ENCODE measurements at places on chromosomes 2 and 18.

DNA sequence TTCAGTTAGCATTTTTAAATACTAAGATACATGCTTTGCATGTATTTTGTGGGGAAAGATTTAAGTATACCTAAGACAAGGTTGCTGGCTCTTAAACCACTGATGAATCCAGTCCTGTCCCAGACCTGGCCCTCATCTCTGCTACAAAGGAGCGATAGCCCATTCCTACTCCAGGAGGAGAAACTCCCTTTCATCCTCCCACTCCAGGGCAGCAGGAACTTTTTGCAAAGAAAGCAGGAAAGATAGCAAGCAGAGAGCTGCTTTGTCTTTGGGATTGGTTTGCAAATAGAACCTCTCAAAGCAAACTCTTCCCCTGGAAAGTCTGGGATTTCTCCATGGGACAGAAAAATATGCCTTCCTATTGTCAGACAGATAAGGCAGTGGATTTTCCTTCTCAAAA lies 43.6 kb upstream of the COPS8 start:
- DNase-seq: no peak

- DNase-seq: no peak
Observed at GRCh38 chr2:233210843-233211547, 40.5 kb upstream of the ATG16L1 start.

- no peak for DNase-seq
Observed at GRCh38 chr2:239778042-239778851, 246.9 kb downstream of the NDUFA10 start.

DNA sequence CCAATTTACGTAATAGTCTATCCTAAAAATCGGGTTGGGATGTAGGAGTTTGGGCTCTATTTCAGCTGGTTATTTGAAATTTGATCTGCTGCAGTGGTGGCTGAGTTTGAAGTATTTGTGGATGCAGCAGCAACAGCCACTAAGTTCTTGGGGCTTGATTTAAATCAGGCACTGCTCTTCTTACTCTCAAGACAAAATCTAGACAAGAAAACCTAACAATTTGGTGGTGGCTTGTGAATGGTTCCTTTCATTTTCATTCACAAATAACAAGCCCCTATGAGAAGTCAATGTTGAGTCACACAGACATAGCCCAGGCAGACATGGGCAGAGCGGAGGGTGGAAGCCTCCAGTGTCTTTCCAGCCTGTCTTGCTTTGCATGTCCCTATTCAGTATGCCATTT lies 199.3 kb downstream of the LTBP1 start:
- DNase-seq: no peak

DNA sequence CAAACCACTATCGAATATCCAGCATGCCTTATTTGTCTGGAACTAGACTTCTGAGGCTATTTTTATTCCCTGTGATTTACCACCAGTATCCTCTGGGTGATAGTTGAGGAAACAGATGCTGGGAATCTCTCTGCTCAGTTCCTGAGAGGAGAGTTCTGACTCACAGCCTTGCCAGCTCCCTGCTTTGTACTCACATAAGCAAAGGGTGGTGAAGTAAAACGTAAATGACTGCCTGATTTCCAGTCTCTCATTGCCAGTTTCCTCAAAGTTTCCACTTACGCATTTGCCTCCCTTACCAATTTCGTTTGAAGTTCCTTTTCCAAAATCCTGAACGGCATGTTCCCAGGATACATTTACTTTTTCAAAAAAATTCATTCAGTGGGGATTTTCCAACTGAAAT lies 69.2 kb upstream of the HNRNPA3 start:
- DNase-seq: no peak

- DNase-seq: no peak
Observed at GRCh38 chr2:39663187-39663930, 2.4 kb upstream of the TMEM178A start.

DNA sequence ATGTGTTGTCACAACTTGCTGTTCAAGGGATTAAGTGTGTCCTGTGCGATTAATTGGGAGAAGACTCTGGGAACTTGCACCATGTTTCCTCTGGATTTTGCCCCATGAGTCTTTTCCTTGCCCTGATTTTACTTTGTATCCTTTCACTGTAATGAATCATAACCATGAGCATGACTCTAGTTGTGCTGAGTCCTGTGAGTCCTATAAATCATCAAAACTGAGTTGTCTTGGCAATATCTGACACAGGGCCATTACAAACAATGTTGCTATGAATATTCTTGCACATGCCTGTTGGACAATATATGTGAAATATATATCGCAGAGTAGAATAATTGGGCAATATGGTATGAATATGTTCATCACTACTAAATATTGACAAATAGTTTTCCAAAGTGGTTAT lies 56.5 kb upstream of the COL5A2 start:
- DNase-seq: no peak

DNA sequence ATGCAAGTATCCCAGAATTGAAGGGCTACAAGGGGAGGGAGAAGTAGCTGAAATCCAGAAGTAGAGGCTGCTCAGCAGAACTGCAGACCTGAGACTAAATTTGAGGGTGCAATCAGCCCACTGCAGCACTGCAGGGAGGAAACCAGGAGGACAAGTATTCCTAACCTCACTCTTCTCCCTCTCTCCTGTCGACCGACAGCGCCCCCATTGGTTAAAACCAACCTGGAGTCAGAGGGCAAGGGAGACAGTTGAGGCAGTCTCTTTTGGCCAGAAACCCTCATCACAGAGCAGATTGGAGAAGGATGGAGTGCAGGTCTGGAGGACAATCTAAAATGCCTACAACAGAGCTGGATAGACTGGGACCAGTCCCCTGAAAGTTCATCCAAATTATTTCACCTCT lies 768.9 kb upstream of the KLHL29 start:
- DNase-seq: no peak

DNA sequence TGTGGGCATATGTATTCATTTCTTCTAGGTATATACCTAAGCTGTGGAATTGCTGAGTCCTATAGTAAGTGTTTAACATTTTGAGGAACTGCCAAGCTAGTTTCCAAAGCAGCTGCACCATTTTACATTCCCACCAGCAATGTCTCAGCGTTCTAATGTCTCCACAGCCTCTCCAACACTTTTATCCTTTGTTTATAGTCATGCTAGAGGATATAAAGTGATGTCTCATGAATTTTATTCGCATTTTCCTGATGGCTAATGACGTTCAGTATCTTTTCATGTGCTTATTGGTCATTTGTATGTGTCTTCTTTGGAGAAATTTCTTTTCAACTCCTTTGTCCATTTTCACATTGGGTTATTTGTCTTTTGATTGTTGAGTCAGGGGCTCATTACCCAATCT lies 295.2 kb downstream of the NCKAP5 start:
- DNase-seq: no peak

DNA sequence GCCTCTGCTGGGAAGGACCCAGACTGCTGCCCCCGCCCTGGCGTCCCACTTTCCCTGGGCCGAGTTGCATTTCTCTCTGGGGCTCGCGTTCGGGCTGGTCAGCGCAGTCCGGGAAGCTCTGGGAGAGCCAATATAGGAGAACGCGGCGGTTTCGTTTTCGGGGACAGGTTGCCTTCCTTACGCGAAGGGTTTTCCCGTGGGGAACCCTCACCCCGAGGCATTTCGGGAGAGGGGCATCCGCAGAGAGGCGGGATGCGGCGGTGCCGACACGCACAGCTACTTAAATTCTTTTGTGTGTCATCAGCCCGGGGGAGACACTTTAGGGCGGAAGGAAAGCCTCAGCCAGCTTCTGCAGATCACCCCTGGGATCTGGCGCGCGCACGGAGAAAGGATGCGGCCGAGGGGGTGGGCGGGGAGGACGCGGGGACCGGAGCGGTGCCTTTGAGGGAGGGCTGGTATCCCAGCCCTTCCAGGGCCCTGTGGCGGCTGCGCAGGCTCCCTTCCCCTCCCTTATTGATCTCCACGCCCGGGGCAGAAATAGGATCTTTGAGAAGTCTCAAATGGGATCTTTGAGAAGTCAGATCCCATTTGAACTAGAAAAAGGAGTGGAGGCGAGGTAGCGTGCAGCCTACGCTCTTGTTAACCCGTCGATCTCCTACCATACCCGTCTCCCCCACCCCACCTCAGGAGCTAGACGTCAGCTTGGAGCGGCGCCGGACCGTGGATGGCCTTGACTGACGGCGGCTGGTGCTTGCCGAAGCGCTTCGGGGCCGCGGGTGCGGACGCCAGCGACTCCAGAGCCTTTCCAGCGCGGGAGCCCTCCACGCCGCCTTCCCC lies 1.2 kb downstream of the GATA6 start:
- DNase-seq: no peak

DNA sequence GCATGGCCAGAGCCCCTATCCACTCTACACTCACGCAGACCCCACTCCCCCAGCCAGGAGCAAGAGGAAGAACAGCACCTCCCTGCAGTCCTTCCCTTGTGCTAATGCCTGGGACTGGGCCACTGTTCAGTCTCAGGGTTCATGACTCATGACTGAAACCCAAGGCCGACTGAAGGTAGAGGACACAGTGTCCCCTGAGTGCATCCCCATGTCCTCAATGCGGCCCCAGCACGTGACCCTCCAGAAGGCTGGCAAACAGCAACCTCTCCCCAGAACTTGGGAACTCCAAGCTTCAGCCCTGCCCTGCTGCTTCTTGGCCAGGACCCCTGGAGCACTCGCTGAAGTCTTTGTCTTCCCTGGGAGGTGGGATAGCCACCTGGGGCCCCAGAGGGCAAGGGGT lies 6.0 kb upstream of the ADRA2B start:
- no peak for DNase-seq

GRCh38 chr2:238742066-238742465 lies 105.8 kb upstream of the TWIST2 start:
- no peak for DNase-seq

GRCh38 chr2:129726216-129726615 lies 253.2 kb upstream of the RAB6C start:
- DNase-seq: no peak

- DNase-seq: no peak
Observed at GRCh38 chr2:226408141-226408540, 391.5 kb downstream of the IRS1 start.

DNA sequence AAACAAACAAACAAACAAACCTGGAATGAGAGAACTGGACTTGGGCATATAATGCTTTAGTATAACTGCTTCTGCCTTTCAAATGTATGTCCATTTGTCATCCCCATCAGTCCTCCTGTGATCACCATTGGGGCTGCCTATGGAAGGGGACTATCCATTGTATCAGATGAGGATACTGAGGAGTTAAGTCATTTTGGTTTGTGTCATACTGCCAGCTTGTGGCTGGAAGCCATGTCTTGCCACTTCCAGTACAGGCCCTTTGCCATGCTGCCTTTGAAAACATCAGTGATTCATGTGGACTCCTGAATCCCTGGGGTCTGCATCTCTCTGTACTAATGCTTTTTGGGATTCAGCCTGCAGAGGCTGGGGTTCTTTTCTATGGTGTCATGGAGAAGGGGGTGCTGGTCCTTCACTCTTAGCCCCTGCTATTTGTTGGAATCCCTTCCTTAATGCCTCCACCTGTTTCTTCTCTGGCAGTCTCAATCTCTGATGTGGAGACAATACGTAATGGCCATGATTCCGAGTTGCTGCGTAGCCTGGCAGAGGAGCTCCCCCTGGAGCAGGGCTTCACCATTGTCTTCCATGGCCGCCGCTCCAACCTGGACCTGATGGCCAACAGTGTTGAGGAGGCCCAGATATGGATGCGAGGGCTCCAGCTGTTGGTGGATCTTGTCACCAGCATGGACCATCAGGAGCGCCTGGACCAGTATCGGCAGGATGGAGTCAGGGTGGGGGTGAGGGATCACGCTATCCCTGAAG lies 10.6 kb downstream of the PLCD4 start:
- DNase-seq: no peak

All from Jurkat, Clone E6-1 (cell line).